Stimulated activated CD4-positive, alpha-beta T cell treated with anti-CD3 and anti-CD28 coated beads, Interleukin-15, amount 100 ng/mL, for 1 hour (primary cell): ENCODE measurements at places on chromosomes 7 and 10.
A peak's percentile ranks its signal among the peaks of the same experiment; 100 is the strongest.

GRCh38 chr10:5252177-5253037 lies 55.8 kb downstream of the AKR1C4 start:
- no peak for DNase-seq

DNA sequence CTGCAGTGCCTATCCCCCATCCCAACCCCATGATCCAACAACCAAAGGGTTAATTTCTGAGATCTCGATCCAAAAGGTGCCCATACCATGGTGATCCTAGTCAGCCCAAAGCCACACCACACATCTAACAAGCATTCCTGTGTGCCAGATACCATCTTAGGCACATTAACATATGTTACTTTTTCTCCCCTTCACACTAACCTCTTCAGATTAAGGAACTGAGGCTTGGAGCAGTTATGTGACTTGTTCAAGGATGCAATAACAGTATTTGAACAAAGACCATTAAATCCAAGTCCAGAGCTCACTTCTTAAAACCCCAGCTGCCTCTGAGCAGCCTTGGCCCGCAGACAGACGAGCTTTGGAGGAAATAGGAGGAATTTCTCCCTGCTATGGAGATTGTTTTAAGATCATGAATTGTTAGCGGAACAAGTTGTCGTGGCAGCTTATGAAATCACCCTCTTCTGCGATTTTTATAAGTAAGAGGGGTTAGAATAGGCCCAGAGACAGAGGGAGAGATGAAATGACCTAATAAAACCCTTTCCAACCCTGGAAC lies 327.2 kb downstream of the KCNMA1 start:
- no peak for DNase-seq

- DNase-seq = no peak
These were observed 22.7 kb downstream of the OGDHL start for GRCh38 chr10:49739426-49739825.

- no peak for DNase-seq
These were observed 16.0 kb downstream of the GIMAP5 start for GRCh38 chr7:150753239-150753638.

- peak; percentile 42 for DNase-seq
These were observed 69.6 kb downstream of the ATXN7L1 start for GRCh38 chr7:105806592-105807447.
